CD4-positive, alpha-beta T cell treated with Interleukin-4 for 1 hour (primary cell): ENCODE measurements at places on chromosomes 12 and 14.

DNA sequence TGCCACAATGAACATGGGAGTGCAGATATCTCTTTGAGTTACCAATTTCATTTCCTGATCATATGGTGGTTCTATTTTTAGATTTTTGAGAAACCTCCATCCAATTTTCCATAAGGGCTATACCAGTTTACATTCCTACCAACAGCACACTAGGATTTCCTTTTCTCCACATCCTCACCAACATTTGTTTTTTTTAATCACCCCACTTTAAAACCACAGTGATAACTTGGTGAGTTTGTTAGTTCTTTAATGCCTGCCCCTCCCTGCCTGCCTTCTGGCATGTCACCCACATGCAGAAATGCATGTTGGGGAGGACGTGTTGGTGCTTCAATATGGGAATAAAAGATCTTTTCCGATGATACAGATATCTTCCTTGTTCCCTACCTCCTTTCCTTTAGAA lies 167.9 kb downstream of the CAND1 start:
- DNase-seq, result no peak

- no peak for DNase-seq
Observed at GRCh38 chr14:65168840-65169239, 66.5 kb upstream of the MAX start.

GRCh38 chr12:32305163-32305562 lies 94.2 kb upstream of the FGD4 start:
- peak; percentile 50 for DNase-seq

GRCh38 chr12:65306366-65307168 lies 28.1 kb downstream of the MSRB3 start:
- no peak for DNase-seq

DNA sequence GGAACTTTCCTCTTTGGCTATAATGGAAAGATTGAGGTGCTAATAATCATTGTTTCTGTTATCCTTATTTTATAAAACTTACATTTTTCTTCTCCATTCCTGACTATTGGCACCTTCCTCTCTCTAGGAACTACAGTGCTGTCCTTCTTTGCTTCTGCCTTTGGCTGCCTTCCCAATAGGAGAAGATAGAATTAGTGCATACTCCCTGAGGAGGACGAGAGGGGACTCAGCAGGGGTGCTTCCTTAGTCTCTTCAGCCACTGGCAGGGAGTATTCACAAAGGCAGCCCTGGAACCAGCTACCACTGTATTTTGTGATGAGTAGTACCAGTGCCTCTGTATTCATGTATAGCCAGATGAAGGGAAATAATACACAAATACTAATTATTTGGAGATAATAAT lies 208.5 kb downstream of the FOXG1 start:
- DNase-seq, result no peak

DNA sequence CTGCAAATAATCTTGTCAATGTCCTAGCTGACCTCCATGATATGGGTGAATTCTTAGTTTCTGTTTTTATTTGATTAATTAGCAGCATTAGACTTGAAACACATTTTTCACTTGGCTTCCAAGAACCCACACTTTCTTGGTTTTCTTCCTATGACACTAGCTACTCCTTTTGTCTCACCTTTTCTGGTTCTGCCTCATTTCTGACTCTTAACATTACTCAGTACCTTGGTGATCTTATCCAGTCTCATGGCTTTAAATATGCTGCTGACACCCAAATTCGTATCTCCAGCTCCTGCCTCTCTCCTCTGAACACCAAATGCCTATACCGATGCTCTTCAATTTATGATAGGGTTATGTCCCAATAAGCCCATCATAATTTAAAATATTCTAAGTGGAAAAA lies 32.0 kb upstream of the SSTR1 start:
- no peak for DNase-seq
